ENCODE measurements at places on chromosomes 3 and 15. TPM values are rescaled to one million over a fixed set of nuclear protein-coding genes. Genes with fewer than 3 reads are reported as not detected.

The NMB gene
- total RNA-seq, result 4.6 TPM

The PLCB2 gene
- total RNA-seq, result under 0.01 TPM

The AMIGO3 gene
- total RNA-seq, result 1.0 TPM

The SLC28A1 gene
- total RNA-seq, result not detected

The TNFAIP8L3 gene
- total RNA-seq, result 49.9 TPM

The KBTBD8 gene
- 2.6 TPM for total RNA-seq

The ROPN1B gene
- total RNA-seq, result not detected

The STX19 gene
- not detected for total RNA-seq

The ADCY5 gene
- 0.17 TPM for total RNA-seq

The CDC25A gene
- 21.6 TPM for total RNA-seq

The SLC22A13 gene
- total RNA-seq, result 0.19 TPM

The SV2B gene
- 2.6 TPM for total RNA-seq

Data from dermis blood vessel endothelial cell (primary cell).